ENCODE measurements at places on chromosomes 11 and 22. TPM values are rescaled to one million over a fixed set of nuclear protein-coding genes. Genes with fewer than 3 reads are reported as not detected.
A peak's percentile ranks its signal among the peaks of the same experiment; 100 is the strongest.

CNTN5 gene
- not detected for polyA plus RNA-seq

CD82 gene
- polyA plus RNA-seq: 260 TPM

SNX32 gene
- 0.68 TPM for polyA plus RNA-seq

JHY gene
- 3.9 TPM for polyA plus RNA-seq

CSRP3 gene
- polyA plus RNA-seq: not detected

ISX gene
- polyA plus RNA-seq: not detected

LARGE1 gene
- not detected for polyA plus RNA-seq

GRCh38 chr11:35654711-35655110 is 7.9 kb upstream of the TRIM44 start:
- no peak for DNase-seq

GRCh38 chr11:3674189-3674588 is 3.0 kb upstream of the CHRNA10 start:
- no peak for DNase-seq

DNA sequence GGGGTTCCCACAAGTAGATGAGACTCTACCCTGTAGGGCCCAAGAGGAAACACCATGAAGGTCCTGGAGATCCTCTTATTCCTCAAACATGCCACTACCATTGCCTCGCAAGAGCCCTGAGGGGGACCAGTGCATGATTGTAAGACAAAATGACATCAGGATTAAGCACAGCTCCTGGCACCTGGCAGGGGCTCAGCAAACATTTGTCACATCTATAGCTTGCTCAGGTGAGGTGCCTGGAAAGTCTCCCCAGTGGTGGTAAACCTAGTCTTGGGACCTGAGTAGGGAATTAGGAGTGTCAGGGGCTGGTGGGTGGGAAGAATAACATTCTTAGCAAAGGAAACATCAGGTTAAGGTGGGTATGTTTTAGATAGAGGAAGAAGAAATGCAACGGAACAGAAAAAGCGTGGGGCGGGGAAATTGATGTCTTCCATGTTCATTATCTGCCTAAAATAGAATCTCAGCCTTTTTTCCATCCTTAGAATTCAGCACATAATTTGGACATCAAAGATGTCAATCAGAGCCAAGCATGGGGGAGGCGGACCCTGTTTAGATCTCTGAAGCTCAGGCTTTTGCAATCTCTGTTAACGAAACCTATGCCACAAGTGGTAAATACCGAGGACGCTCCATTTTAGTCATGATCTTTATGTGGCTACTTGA is 924 bp downstream of the YPEL1 start:
- DNase-seq: no peak

GRCh38 chr11:91653079-91653754 is 571.4 kb upstream of the FAT3 start:
- DNase-seq: no peak

- no peak for DNase-seq
These were observed 112.3 kb upstream of the LMO1 start for GRCh38 chr11:8375932-8376331.

- no peak for DNase-seq
These were observed 344.3 kb downstream of the BRD1 start for GRCh38 chr22:49483281-49483870.

- DNase-seq: no peak
These were observed 33.5 kb upstream of the TOLLIP start for GRCh38 chr11:1342946-1343345.

DNA sequence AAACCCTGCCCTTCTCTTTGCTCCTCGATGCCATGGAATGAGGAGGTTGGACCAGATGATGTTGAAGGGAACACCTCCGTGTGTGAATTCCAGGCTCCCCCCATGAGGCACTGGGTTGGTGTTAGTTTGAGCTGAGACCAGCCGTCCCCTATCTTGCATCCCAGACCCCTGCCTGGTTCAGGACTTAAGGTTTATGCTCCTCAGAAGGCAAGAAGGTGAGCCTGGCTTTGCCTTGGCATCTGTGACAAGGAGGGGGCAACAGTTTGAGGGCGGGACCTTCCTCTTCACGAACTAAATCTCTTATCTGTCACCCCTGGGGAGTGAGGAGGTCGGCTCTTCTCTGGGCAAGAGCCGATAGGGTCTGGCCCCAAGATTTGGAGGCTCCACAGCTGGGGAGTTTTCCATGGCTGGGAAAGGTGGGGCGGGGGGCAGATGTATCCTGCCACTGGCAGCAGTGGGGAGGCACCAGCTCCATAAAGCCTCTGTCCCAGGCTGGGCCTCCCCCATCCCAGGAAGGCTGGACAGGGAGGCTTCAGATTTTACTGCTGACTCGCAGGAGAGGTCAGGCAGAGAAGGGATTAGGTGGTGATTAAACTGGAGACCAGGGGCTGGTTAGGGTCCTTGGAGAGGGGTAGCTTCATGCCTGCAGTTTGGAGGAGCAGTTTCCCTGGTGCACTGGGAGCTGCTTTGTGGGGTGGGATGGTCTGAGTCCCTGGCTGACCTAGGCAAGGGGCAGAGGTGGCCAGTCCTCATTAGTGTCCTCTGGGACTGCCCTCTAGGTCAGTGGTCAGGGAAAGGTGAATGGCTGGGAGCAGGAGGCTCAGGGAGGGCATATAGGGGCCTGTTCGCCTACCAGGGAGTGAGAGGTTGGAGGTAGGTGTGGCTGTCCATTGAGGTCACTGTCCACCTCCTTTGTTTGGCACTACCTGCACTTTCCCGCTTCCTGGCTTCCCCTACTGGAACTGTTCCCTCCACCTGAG is 1.1 kb downstream of the SEC14L2 start:
- no peak for DNase-seq

GRCh38 chr11:88535266-88535665 is 197.7 kb upstream of the CTSC start:
- no peak for DNase-seq

- DNase-seq: no peak
These were observed 25.9 kb downstream of the RBX1 start for GRCh38 chr22:40976866-40977700.

- no peak for DNase-seq
These were observed 8.1 kb downstream of the RRM1 start for GRCh38 chr11:4102711-4103110.

GRCh38 chr11:8531312-8531711 is 62.7 kb downstream of the STK33 start:
- DNase-seq: no peak

GRCh38 chr11:122310766-122311165 is 194.8 kb upstream of the BLID start:
- DNase-seq: no peak

- DNase-seq: no peak
These were observed 13.7 kb downstream of the ETS1 start for GRCh38 chr11:128573638-128574037.

DNA sequence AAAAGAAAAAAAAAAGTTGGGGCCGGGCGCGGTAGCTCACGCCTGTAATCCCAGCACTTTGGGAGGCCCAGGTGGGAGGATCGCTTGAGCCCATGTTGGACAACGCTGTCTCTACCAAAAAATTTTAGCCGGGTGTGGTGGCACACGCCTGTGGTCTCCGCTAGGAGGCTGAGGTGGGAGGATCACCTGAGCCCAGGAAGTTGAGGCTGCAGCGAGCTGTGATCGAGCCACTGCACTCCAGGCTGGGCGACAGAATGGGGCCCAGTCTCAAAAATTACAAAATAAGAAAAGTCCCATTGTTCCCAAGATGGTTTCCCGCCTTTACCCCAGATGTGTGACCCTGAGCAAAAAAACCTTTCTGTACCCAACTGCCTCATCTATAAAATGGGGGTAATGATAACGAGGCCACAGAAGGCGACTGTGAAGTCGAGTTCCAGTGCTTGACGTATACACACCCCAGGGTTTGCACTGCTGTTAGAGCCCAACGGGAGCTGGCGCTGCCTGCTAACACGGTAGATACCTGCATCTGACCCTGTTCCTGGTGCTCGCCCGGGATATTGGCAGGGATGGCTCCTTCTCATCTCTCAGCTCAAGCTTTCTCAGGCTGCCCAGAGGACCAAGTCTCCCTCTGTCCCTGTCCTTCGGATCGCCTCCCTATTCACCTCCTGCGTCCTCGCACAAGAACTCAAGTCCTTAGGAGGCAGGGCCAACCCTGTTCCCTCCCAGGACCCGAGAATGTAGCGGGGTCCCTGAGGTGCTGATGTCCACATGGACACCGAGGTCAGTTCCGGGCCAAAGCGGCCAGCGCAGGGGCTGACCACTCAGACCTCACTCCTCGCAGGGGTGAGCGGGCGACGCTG is 1.1 kb upstream of the RPLP2 start:
- peak; percentile 38 for DNase-seq

- DNase-seq: no peak
These were observed 11.5 kb downstream of the PPME1 start for GRCh38 chr11:74182635-74183034.

DNA sequence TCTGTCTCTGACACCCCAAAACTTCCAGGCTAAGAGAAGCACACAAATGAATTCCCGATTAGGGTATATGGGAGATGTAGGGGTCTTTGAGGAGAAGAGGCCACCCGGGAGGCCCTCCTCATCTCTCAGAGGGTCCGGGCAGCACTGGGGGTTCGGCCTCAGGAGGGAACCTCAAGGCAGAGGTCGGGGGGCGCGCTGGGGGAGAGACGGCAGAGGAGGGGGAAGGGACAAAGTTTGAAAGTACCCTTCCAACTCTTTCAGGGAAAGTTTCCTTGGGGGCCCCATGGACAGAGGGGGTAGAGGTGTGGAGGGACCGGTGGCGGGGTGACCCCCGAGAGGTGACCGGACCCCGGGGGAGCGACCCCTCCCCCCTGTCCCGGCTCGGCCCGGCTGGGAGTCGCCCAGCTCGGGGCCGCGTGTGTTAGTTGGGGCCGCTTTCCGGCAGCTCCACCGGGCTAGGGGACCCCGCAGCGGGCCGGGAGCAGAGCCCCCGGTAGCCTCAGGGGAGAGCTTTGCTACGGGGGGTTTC is 3.3 kb upstream of the GCAT start:
- DNase-seq: no peak
